ENCODE measurements at places on chromosomes 11 and 22.

DNA sequence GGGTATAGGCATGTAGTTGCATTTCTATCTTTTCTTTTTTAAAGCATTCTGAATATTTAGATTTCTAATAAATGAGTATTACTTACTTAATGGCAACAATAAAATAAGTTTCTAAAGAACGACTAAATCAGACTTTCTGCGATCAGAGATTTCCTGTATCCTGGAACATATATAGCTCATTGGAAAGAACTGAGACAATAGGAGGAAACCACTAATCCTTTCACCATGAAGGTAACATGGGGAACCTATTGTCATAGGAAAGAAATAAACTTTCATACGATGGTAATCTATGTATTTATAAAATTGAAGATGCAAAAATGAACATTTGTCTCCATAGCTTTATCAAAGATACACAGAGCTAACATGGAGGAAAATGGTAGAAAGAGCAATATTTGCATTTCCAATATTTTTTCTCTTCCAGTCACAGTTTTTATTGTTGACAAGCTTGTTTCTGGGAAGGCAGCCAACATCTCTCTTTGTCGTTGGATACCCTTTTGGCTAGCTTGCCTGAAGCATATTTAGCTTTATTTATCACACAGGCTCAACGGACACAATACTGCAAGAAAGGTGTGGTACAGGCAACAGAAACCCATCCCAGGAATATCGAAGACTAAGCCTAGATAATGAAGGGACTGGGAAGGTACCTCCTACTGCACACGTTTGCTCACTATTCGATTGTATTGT, 293.3 kb upstream of the MPPED2 start:
- DNase-seq: no peak

DNA sequence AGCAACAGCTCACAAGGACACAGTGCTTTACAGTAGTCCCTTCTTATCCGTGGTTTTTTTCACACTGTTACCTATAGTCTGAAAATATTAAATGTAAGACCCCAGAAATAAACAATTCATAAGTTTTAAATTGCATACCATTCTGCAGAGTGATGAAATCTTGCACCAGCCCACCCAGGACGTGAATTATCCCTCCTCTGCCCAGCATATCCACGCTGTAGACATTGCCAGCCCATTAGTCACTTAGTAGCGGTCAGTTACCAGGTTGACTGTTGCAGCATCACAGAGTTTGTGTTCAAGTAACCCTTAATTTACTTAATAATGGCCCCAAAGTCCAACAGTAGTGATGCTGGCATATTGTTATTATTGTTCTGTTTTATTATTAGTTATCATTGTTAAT, 3.6 kb downstream of the CLTCL1 start:
- no peak for DNase-seq

DNA sequence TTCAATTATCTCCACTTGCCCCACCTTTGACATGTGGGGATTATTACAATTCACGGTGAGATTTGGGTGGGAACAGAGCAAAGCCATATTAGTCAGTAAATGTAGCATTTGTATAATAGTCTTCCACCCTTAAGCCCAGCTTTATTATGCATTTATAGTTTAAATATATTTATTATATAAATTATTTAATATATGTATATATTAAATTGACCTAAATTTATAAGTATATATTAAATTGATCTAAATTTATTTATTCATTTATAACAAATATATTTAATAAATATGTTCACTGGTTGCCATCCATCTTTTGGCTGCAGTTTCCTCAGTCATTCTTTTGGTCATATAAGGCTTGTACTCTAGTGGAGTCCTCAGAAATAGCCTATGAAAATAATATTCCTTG, 23.6 kb upstream of the CHORDC1 start:
- no peak for DNase-seq

DNA sequence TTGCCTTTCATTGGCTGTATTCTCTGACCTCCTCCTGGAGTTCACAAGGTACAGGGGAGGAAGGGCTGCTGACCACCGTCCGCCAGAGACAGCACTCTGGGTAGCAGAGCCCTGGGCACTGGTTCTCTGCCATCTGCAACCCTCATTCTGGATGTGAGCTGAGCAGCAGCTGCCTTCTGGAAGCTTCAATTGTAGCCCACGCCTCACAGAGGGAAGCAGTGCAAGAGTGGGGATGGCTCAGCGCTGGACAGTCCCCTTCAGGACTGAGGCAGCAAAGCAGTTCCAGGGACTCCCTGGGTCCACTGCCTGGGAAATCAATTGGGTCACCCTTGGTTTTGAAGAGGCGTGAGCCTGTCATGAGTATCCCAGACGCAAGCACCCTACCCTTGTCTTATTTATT, 346.2 kb downstream of the CADM1 start:
- DNase-seq: no peak

- DNase-seq: no peak
Observed at GRCh38 chr11:111977146-111978027, 40.2 kb downstream of the DIXDC1 start.

Data from stimulated activated CD8-positive, alpha-beta memory T cell treated with anti-CD3 and anti-CD28 coated beads, Interleukin-12 subunit alpha, Interleukin-12 subunit beta, amount 100 ng/mL, for 1 hour (primary cell).